Nephron progenitor cell (in vitro differentiated cells): ENCODE measurements at places on chromosomes 12 and 14.
A peak's percentile ranks its signal among the peaks of the same experiment; 100 is the strongest.

- DNase-seq, result peak; percentile 86
These were observed 628 bp upstream of the TSHR start for GRCh38 chr14:80954687-80955299.

DNA sequence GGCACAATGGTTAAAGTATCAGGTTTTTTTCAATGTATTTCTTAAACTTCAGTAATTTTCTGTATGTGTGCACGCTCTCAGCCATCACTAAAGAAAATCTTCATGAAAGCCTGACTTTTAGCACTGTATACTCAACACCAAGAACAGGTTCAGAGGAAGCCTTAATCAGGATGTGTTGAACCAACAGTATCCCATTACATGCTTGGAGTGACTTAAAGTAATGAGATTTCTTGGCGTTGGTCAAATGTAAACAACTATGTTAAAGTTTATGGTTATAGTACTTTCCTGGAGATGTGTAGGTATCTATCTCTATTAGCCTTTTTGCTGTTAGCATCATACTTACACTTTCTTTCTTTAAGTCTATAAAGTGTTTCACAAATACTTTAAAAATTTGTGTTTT, 335.0 kb downstream of the CCER1 start:
- DNase-seq, result no peak

- no peak for DNase-seq
These were observed 84.9 kb downstream of the RTN1 start for GRCh38 chr14:59785629-59786028.

- peak; percentile 63 for DNase-seq
These were observed at the start of gene NPAS3 for GRCh38 chr14:32938719-32939253. Gene NPAS3 (plus strand): TSS chr14:32938879.

- DNase-seq, result no peak
These were observed 501.8 kb downstream of the ETNK1 start for GRCh38 chr12:23126794-23127193.

DNA sequence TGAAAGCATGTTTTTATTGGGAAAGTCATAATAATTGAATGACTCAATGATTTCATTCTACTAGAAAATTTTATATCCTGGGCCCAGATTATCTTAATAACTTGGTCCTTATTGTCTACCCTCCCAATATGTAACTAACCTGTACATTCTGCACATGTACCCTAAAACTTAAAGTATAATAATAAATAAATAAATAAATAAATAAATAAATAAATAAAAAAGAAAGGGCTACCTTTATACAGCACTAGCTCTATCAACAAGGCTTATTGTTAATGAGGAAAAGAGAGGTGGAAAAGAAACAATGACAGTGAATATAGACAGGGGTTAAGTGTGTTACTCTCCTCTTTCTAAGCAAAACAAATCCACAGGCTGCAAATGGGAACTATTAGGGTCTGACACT, 83.6 kb downstream of the GRIN2B start:
- no peak for DNase-seq

DNA sequence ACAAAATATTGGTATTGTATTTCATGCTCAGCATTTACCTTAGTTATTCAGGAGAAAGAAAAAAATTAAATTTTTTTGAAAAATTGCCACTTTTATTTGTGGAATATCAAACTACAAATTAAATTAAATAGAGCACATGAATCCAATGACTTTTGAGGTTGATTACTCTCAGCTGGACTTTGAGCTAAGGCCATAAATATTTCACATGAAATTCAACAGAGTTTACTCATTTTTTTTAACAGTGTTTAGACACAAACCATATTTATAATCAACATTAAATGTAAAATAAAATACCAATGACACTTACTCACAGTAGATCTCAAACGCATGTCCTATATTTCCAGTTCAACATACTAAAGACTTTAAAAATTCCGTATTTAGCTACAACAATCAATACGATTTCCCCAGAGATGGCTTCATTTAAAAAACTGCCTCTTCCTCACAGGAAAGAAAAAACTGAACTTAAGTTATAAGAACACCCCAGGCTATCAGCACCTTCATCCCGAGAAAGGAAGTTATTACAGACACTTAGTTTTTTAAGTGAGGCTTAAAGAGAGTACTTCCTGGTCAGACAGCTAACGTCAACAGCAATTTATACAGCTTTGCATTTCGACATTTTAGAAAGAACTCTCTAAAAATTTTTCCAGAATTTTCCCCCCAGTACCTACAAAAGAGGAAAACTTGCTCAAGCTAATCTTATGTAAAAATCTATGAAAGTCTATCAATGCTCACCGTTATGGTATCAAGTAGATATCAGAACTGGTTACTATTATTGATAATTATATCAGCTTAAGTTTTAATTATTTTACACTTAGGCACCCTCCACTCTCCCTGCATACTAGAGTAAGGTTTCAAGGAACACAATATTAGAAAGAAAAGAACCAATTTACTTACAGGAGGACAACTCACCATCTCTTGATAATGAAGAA, 13.8 kb downstream of the TAOK3 start:
- no peak for DNase-seq

DNA sequence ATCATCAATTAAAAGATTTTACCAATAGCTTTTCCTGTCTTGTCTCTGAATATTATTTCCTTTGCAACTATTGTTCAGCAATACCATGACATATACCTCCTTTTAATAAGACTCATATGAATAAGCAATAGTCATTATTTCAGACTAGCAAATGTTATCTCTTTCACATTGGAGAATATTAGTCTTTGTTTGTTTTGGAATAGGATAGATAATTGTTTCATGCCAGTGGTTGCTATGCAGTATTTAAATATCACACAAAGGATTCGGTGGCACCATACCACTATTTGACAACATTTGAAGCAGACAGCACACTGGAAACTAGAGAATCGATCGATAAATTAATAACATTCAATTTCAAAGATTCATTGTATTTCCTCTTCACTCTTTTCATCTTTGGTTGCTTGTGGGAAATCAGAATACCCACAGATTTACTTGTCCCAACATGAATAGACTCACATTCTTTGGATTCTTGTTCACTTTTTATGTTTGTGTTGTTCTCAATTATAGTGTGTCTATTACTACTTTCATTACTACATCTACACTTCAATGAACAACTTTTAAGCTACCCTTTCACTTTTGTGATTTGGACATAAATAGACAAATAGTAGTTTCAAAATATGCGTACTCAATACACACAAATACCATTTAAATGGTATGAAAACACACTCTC, 42.7 kb upstream of the TBPL2 start:
- no peak for DNase-seq

DNA sequence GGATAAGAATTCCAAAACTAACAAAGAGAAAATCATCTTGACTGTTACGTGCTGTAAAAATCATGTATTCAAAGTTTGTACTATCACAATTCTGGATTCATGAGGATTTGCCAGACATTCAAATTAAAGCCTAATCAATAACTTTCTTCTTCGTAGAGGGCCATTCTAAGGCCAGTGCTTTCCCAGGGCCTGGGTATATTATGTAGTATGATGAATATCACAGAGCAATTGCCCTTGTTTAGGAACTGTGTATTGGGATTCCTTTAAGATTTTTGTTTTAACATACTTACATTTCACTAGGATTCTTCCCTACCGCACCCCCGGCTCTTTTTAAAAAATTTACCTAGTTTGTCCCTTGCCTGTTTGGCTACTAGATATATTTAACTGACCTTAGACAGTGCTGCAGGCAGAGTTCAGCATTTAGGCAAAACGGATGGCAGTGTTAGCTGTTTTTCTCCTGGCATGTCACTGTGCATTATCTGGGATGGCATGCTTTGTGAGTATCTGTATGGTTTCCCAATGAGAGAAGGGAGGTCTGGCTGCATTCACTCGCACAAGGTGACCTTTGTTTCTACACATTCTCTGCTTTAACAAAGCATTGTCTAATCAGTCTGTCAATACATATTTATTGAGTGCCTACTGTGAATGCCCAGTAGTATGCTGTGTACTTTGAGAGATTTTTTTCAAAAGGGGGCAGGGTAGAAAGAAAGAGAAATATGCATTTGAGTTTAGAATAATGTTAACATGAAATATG, 63.3 kb downstream of the ERC1 start:
- DNase-seq, result no peak

DNA sequence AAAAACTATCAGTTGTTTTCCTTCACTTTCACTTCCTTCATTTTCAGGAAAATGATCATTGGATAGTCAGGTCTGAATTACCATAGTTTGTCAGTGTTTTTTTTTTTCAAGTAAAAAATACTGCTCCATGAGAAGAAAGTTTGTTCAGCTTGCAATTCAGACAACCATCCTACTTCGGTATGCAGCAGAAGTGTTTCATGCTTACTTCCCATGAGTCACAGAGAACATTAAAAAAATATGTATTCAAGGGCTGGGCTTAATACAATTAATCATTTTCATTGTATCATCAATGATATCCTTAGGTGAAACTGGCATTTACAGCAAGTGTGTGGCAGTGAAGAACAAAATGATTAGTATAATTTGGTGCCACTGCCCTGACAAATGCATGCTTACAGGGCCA, 21.6 kb downstream of the PYM1 start:
- DNase-seq, result no peak

DNA sequence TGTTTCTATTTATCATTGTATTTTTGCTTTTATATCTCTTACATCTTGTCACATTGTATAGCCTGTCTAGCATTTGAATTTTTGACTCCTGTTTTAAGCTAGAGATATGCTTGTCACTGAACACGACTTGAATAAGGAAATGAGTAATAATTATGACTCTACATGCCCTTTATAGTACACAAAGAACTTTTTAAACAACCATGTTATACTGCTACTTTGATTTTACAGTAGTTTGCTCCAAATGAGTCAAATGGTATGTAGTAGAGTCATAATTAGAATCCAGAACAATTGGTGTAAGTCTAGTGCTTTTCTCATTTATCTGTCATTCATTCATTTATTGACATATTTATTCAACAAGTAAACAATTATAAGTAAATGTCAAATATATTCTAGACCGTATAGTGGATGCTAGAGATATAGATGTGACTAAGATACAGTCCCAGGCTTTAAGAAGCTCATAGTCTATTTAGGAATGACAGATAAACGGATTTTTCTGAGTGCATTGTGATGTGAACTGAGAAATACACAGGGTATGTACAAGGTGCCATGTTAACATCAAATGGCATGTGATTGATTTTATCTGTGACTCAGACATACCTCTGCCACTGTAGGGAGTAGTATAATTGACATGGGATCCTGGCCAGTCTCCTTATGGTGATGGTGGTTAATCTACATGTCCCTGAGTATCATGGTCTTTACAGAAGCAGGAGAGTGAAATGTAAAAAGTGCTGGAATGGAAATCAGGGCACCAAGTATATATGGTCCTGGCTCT, 799.7 kb downstream of the DIO2 start:
- DNase-seq, result no peak

GRCh38 chr14:49955024-49955423, 62.1 kb downstream of the ARF6 start:
- DNase-seq, result no peak

DNA sequence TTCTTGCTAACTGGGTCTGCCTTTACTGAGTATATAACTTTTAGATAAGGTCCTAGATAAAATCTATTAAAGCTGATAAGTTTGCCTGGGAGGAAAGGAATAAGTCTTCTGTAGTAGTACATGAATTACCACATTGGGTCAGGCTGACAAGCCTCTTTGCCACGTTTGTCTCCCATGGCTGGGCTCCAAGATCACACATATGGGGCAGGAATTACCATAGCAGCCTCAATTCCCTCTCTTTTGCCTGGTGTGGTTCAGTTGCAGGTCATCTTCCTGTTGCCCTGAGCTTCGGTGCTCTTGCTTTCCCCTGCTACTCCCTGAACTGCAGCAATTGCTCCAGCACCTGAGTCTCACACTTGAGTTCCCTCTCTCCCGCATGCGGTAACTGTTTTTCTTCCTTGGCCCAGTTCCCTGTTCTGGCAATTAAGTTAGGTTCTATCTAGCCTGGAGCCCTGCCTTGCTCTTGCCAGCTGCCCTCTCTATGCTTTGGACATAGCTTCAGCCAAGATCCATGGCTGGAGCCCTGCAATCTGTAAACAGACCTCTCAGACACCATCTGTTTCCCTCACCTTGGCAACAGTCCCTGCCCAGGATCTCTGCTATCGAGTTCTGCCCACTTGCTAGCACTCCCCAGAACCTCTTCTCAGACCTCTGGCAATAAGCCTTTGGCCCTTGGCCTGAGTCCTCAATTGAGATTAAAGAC, 5.8 kb upstream of the GLT8D2 start:
- DNase-seq, result no peak

DNA sequence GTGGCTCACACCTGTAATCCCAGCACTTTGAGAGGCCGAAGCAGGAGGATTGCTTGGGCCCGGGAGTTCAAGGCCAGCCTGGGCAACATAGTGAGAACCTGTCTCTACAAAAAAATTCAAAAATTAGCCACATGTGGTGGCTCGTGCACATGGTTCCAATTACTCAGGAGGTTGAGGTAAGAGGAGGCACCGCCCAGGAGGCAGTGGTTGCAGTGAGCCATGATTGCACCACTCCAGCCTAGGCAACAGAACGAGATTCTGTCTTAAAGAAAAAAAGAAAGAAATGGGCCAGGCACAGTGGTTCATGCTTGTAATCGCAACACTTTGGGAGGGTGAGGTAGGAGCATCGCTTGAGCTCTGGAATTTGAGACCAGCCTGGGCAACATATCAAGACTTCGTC, 33.5 kb downstream of the MAP1LC3B2 start:
- DNase-seq, result no peak

DNA sequence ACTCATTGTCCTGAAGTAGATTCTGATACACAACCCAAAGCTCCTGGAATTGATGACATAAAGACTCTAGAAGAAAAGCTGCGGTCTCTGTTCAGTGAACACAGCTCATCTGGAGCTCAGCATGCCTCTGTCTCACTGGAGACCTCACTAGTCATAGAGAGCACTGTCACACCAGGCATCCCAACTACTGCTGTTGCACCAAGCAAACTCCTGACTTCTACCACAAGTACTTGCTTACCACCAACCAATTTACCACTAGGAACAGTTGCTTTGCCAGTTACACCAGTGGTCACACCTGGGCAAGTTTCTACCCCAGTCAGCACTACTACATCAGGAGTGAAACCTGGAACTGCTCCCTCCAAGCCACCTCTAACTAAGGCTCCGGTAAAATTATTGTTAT, 63.8 kb downstream of the RAD52 start:
- no peak for DNase-seq

DNA sequence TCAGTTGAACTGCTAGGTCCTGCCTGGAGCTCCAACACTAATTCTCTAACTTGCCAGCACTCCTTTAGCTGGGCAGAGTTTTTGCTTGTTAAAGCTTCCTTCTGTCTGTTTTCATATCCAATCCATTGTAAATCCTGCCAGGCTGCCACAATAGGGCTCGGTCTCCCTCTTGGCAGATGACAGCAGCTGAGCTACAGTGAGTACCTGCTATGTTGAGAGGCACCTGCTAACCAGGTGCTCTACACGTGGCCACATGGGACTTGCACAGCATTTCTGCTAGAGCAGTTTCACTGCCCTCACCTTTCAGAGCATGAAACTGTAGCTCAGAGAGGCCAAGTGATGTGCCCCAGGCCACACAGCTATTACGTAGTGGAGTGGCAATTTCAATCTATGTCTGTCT, 106.6 kb upstream of the NOS1 start:
- DNase-seq, result no peak

- no peak for DNase-seq
These were observed 7.3 kb upstream of the TCHP start for GRCh38 chr12:109892748-109893147.

GRCh38 chr14:81042438-81042837, 87.0 kb downstream of the TSHR start:
- DNase-seq, result no peak

- no peak for DNase-seq
These were observed 122.3 kb upstream of the RFLNA start for GRCh38 chr12:124172636-124173035.
